ENCODE measurements at places on chromosomes 16 and 17.

DNA sequence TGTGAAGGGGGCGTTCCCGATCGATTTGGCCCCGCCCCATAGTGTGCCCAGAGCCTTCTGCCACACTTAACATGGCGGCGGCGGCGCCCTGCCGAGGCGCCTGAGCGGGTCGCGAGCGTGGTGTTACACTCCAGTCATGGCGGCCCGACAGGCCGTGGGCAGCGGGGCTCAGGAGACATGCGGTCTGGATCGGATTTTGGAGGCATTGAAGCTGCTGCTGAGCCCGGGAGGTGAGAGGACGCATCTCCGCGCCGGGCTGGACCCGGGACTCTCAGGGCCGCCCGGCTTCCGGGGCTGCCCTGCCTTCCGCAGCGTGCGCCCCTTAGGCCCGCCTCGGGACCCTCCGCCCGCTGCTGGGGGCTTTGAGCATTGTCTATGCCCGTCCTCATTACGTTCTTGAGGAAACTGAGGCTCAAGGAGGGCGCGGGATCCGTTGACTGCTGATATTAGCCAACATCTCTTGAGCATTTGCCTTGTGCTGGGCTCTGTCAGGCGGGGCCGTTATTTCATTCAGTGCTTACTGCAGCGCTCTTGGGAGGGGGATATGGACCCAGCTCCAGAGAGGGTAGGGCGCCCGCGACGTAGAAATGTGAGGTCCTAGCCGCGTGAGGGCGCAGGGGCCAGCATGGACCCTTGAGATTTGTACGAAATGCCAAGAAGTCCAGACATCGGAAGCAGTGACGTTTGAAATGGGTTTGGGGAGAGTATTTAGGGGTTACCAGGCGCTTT is at the start of gene TANGO6:
Gene TANGO6 (plus strand): TSS at position 50 of the 729 bp plus-strand sequence. CDS start 87 bp downstream, at position 137.
- DNase-seq, result peak; percentile 86

- DNase-seq, result no peak
These were observed 70.5 kb upstream of the DHX40 start for GRCh38 chr17:59494757-59495368.

- DNase-seq, result no peak
These were observed 24.1 kb downstream of the PSMD7 start for GRCh38 chr16:74320707-74321106.

GRCh38 chr16:27665881-27666280 is 115.9 kb downstream of the KATNIP start:
- DNase-seq, result no peak

DNA sequence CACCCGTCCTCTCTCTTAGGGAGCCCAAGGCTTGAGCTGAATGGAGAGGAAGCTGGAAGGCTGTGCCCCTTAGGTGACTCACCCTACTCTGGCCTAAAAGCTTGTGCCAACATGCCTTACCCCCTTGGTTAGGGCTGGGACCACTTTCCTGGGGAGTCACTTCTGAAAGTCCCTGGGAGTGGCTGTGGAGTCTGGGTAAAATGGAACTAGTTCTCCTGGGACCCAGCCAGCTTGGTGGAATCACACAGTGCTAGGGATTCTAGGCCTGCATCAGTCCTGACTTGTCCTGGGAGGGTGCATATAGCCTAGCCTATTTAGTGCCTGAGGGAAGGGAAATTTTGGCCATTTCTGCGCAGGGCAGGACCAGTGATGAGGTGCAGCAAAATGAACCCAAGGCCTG is 10.5 kb downstream of the MMP28 start:
- DNase-seq, result no peak

GRCh38 chr16:64654178-64654577 is 467.7 kb downstream of the CDH11 start:
- no peak for DNase-seq

DNA sequence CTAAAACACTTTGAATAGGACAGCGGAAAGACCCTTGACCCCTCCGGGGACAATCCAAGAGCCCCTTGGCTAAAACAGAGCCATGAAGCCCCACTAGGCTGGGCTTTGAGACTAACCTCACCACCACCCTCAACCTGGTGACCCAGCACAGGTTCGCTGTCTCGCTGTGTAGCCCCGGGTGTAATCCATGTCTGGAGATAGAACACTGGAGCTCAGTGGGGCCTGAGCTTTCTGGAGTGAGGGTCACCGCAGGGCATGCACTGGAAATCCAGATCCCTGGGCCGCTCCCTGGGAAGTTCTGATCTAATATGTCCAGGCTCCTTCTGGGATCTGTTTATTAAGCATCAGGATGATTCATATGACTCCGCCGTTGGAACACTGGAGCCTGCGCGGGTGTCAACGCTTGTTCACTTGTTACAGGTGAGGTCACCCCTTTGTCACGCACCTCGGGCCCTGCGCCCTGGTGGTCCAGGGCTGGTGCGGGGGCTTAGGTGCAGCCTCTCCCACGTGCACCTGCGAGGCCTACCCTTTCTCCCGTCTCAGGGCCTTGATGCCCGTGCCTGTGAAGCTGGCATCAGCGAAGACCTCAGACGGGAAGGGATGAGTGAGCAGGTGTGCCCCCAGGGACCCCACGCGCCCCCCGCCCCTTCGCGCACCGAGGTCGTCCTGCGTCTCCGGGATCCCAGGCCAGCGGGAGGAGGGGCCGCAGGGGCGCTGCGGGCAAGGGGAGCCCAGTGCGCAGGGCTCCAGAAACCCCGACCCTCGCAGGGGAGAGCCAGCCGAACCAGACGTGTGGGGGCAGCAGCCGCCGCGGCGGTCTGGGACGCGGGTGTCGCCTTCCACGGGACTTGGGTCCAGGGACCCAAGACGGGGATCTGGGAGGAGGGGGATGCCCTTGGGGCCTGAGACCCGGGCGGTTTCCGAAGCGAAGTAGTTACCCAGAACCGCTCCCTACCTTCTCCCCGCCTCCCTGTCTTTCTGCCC is 224.1 kb upstream of the FOXF1 start:
- no peak for DNase-seq

DNA sequence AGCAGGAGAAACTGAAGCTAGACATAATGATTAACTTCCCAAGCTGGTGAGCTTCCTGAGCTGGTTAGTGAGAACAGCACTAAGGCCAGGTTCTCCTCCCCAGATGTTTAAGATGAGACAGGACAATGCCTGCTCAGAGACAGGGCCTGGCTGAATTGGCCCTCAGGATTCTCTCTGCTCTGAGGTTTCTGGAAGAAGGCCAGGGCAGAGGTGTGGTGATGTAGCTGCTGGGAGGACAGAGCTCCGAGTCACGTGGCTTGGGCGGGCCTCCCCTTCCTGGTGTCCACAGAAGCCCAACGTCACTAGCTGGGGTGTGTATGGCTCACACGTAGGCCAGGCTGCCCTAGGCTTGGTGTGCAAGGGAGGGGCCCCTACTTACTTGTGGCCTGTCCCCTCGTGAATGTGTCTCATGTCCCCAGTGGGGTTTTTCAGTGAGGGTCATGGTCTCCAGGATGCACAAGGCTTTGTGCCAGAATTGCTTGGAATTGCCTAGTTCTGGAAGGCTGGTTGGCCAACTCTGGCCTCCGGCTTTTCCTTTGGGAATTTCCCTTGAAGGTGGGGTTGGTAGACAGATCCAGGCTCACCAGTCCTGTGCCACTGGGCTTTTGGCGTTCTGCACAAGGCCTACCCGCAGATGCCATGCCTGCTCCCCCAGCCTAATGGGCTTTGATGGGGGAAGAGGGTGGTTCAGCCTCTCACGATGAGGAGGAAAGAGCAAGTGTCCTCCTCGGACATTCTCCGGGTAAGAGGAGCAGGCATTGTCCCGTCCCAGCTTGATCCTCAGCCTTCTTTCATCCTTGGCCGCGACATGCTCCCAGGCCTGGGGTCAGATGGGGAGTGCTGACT is 3.4 kb downstream of the NOD2 start:
- peak; percentile 50 for DNase-seq

GRCh38 chr17:64384253-64385186 is 6.1 kb downstream of the PECAM1 start:
- no peak for DNase-seq

DNA sequence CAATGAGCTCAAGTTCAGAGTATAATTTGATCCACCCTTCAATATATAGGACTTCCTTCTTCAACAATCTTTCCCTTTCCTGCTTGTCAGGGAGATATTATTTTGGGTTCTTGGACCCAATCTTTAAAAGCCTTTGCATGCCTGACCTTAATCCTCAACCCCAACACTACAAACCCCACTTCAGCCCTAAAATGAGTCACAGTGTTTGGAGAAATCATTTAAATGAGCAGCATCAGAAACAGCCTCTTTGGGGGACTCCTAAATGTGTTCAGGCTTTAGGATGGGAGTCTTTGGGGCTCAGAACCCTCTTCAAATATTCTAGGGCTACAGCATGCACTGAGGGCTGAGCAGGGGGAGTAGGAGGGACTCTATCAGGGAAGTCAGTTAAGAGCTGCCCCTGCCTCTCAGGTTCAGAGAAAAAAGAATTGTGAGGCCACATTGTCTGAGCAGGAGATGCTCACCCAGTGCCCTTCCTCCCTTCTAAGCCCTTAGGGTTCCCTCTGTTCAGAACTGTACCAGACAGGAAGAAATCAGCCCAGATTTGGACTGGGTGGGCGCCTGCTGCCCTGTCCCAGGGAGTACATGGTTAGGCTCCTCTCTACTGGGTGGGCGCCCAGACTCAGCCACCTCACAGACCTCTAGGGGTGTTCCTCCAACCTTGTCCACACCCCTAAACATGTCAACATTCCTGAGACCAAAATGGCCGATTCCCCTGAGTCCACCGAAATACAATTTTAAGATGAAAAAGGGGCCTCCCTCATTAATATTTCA is 5.0 kb downstream of the NEUROD2 start:
- DNase-seq, result no peak

DNA sequence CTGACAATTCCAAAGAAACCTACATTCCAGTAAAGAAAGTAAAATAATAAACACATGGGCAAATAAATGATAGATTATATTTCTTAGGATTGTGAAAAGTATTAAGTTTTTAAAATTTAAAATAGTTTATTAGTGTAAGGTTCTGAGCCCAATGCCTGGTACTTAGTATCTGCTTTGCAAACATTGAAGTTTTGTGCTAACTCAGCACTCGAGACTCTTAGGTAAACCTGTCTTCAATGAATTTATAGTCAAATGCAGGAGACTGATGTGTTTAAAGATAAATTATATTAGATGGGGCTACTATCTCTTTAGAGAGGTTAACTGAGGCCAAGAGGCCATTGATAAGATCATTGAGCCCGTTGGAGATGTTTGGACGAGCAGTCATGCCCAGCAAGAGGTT is 138.3 kb upstream of the SALL1 start:
- no peak for DNase-seq

- no peak for DNase-seq
These were observed 193.9 kb downstream of the IRF8 start for GRCh38 chr16:86092586-86093480.

- no peak for DNase-seq
These were observed 55.2 kb downstream of the CDH11 start for GRCh38 chr16:65066651-65067050.

- peak; percentile 76 for DNase-seq
These were observed at the start of gene MLLT6 for GRCh38 chr17:38704606-38705522. MLLT6 (plus strand) TSS chr17:38705273; CDS start chr17:38705633, 360 bp downstream.

DNA sequence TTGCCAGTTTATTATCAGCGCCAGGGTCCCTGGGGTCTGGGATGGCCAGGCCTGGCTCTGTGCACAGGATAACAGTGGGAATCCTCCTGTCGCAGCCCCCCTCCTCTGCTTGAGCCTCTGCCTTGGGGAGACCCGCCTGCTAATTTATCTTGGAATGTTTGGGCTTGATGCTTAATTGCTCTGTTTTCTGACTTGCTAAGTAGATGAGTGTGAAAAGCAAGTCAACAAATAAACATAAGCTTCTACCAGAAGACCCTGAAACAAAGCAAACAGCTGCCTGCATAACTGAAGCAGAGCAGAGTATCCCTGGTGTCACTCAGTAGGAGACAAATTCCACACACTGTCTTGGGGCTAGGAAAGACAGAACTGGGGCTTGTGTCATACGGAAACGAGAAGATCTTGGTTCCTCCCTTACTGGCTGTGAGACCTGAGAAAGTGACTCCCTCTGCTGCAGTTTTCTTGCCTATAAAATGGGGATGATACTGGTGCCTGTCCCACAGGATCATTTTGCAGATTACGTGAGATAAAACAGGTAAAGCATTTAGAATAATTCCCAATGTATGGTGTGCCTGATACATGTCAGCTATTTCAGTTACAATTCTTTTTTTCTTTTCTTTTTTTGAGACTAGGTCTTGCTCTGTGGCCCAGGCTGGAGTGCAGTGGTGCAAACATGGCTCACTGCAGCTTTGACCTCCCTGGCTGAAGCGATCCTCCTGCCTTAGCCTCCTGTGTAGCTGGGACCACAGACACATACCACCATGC is 44.8 kb upstream of the IRX3 start:
- no peak for DNase-seq

DNA sequence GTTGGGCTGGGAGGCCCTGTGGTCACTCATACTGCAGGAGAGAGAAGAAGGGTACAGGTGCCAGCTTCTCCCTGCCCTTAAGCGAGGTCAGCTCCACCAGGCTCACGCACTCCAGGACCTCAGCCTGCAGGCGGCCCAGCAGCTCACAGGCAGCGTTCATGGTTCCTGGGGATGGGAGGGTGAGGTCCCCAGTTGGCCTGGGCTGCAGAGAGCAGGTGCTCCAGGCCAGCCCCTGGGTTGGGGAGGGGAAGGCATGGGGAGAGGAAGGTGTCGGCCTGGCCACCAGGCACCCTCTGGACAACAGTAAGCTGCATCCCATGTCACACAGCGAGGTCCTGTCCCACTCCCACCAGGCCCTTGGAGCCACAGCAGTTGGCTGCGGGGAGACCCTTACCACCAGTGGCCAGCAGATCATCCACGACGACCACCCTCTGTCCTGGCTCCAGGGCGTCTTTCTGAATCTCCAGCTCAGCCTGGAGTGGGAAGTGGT is 2.0 kb downstream of the APRT start:
- no peak for DNase-seq

DNA sequence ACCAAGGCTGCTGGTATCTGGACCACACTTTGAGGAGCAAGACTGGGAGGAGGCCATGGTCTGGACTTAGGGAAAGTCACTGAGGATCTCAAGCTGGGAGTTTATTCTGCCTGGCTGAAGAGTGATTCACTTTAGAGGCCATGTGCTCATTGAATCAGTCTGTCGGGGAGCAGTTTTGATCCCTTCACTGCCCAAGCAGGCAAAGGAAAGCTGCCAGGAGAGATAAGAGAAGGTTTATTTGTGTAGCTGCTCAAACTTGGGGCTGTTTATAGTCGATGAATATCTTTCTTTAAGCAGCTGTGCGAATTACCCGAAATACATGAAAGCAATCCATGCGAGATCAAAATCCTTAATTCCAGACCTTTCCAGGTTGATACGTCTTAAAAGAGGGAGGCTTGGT is 544.4 kb upstream of the EEF2KMT start:
- DNase-seq, result no peak

DNA sequence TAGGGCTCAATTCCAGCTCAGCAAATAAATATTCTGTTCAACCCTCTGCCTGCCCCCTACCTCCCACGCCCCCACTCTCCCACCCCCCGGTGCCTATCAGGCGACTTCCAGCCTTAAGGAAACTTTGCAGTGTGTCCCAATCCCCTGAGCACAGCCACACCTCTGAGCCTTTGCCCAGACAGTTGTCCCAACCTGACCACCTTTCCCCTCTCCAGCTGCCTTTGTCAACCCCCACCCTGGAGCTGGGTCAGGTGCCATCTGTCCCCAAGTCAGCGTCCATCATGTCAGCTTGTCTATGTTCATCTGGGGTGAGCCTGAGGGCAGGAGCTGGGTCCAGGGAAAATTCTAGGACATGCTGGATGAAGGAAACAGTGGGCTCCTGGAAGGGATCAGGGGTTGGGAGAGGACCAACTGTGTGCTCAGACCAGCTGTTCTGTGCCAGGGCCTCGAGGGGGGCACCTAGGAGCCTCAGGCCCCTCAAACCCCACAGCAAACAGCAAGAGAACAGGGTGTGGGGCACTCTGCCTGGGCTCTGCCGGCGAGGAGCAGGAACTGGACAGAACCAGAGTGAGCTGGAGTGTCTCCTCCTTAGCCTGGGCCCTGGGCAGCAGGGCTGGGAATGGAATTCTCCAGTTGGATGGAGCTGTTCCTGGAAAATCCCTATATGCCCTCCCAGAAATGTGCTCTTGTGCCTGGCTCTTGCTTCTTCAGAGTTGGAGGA is 17.8 kb downstream of the CDH16 start:
- DNase-seq, result no peak
